GM10248 (cell line): ENCODE measurements at places on chromosomes 5 and 9.
A peak's percentile ranks its signal among the peaks of the same experiment; 100 is the strongest.

DNA sequence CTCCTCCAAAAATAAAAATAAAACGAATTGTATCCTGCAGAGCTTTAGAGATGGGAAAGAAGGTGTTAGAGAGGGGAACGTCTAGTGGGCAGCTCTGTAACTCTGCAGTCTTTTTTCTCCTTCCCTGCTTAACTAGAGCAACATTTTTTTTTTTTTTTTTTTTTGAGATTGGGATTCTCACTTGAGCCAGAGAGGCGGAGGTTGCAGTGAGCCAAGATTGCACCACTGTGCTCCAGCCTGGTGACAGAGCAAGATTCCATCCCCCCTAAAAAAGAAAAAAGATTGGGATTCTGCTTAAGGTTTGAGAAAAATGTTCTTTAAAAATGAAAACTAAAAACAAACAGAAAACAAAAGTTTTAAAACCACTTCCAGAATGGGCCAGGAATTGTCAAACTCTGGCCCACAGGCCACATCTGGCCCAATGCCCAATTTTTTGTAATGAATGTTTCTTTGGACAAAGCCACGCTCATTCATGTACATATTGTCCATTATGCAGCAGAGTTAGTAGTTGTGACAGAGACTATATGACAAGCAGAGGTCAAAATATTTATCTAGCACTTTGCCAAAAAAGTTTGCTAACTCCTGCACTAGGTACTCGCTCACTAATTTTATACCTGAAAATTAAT lies 98.5 kb downstream of the ZCCHC7 start:
- DNase-seq, result no peak

DNA sequence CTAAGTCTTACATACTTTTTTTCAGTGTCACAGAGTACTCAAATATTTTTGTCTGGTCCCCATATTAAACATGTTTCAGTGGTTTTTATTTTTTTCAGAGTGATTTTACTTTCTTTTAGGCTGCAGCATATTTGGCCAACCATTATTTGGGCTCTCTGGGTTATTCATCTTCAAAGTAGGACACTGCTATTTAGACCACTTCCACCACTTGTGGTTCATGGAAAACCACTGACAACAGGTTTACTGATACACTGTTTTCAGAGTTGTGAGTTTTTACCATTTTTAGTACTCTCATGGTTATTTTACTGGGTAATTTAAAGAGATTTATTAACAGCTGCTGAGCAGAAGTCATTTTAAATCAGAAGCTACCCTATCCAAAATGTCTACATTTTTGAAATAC lies 437.6 kb downstream of the KIAA0825 start:
- DNase-seq, result no peak

DNA sequence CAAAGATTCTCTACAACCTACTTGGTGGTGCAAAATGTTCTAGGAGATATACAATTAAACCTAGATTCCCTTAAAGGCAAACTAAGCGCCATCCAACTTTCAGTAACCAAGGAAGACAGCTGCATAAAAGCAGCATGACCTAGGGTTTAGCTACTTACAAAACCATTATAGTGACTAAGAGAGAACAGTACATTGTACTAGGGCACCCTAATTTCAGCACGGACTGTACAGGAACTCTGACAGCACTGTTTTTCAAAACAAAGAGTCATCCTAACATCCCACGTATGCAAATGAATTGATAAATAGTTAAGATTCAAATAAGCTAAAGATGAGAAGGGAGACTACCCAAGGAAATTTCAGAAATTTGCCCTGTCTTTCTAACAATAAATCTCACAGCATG lies 30.0 kb downstream of the STRBP start:
- DNase-seq, result peak; percentile 36

DNA sequence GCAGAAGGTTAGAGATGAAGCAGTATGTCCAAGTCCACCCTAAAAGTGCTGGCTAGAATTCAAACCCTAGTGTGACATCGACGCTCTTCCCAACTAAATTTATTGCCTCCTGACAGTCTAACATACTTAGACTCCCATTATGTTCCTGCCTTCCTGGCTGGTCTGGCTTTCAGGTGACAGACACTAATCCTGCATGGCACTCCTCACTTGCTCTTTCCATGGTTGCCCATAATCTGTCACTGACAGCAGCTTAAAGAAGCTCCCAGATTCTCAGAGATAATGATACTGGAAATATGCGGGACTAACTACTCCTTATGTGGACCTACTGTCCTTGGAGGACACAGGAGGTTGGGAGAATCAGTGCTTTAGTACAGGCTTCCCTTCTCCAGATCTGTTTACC lies 41.7 kb upstream of the HTR1A start:
- DNase-seq, result no peak

DNA sequence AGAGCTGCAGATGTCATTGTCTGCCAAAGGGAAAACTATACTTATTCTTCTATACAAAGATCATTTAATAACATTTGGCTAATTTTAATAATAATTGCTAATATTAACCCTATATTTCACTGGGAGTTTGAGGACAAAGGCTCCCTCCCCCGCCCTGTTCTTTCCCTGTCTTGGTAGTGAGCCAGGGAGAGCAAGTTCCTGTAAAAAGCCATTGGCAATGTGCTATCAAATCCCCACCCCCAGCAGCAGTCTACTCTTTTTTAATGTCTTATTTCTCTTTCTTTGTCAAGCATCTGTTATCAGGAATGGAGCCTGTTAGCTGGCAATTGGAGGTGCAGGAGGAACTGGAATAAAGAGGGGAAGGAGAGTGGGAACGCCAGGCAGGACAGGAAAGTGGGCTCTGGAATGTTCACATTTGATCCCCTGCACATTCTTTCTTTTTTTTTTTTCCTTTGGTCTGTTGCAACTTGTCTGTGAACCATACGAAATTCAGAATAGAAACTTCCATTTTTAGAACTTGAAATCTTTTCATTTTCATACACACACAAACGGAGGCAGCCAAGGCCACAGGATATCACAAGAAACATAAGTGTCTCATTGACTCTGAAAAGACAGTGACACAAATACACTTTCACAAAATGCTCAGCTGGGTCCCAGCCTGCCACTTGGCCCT lies 664.8 kb upstream of the ZNF608 start:
- DNase-seq, result peak; percentile 31

DNA sequence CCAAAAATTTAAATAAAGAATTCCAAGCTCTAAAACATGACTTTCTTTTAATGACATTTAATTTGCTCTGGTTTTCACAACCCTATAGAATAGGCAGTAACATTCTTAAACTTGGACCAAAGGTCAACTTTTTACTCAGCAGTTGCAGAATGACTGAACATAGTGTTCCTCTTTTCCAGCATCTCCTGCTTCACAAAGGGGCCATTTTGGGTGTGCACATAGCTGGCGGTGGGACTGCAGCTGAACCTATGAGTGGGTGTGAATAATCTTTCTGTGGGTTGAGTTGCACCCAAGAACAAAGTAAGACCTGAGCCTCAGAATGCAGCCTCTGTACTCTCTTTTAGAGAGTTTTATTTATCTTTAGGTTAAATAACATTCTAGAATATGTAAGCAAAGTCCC lies 96.9 kb upstream of the HAPLN1 start:
- DNase-seq, result no peak

- DNase-seq, result no peak
Measured at GRCh38 chr5:127307868-127308267, 17.3 kb downstream of the MEGF10 start.

GRCh38 chr5:317086-317811 lies 4.3 kb upstream of the AHRR start:
- peak; percentile 92 for DNase-seq

GRCh38 chr5:38023799-38024198 lies 184.0 kb upstream of the GDNF start:
- DNase-seq, result no peak

- no peak for DNase-seq
Measured at GRCh38 chr5:157175071-157175612, 5.5 kb upstream of the ITK start.
